CD4-positive, alpha-beta T cell treated with Interferon gamma for 1 hour (primary cell): ENCODE measurements at places on chromosomes 1 and 21.

DNA sequence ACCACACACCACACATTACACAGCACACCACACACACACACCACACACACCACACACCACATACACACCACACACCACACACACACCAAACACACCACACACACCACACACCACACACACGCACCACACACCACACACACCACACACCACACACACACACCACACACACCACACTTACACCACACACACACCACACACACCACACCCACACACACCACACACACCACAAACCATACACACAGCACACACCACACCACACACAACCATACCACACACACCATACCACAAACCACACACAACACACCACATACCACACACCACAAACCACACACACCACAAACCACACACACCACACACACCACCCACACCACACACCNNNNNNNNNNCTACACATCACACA lies 40.9 kb upstream of the SIK1 start:
- no peak for DNase-seq

DNA sequence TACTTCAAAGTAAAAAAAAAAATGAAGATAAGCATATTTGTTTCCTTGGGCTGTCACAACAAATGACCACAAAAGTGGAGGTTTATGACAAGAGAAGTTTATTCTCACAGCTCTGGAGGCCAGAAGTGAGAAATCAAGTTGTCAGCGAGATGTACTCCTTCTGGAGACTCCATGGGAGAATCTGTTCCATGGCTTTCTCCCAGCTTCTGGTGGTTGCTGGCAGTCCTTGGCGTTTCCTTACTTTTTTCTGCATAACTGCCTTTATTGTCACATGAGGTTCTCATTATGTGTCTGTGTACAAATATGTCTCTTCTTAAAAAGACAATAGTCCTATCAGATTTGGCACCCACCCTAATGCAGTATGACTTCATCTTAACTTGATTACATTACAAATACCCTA lies 398.3 kb downstream of the KCNT2 start:
- DNase-seq: no peak

DNA sequence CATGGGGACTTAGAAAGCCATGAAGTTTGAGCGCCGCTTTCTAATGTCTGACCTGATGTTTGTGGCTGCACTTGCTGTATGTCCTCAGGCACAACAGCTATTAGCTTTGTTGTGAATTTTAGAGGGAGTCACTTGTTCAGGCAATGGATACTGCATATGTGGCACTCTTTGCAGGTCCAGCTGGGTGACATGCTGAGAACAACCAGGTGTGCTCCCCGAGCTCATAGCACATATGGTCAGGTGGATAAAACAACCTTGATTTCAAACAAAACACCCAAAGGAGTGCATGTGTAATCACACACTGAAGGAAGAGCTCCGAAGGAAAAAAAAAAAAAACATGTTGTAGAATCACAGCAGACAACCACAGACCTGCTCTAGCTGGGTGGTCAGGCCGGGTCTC lies 178.6 kb downstream of the BACH1 start:
- DNase-seq: no peak

DNA sequence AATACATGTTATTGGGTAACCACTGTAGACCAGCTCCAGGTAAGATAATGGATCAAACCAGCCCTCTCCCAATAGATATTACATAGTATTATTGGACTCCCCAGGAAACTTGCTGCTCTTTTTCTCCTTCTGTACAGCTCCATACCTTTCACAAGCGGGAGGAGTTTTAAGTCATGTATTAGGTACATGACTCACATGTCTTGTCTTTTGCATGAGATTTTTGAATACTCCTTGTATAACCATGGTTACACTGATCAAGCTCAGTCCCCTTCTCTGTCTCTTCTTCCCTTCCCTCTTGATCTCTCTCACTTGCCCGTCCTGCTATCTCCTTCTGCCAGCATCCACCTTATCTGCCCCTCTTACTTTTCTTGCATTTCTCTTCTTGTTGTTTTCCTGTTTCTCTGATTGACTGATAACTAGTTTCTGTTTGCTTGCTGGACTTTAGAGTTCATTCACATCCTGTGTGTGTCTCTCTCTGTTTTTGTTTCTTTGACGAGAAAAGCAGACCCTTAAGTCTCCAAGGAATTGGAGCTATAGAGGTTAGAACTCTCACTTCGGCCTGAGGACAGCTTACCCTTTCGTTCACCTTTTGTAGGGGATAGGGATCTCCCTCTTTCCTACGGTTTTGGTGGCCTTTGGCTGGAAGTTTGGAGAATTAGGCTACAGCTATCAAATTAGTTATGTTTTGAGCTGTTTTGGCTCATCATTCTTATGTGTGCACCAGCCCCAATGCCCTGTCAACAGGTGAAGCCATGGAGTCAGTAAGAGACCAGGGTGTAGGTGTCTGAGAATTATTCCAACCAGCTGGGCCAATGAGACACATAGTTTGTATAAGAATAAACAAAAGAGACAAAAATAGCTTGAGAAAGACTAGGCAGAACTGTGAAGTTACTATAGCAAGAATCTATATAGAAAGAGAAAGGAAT lies 49.0 kb upstream of the ASB17 start:
- DNase-seq: no peak

- DNase-seq: no peak
Measured at GRCh38 chr1:9307303-9307702, 14.6 kb downstream of the SPSB1 start.

DNA sequence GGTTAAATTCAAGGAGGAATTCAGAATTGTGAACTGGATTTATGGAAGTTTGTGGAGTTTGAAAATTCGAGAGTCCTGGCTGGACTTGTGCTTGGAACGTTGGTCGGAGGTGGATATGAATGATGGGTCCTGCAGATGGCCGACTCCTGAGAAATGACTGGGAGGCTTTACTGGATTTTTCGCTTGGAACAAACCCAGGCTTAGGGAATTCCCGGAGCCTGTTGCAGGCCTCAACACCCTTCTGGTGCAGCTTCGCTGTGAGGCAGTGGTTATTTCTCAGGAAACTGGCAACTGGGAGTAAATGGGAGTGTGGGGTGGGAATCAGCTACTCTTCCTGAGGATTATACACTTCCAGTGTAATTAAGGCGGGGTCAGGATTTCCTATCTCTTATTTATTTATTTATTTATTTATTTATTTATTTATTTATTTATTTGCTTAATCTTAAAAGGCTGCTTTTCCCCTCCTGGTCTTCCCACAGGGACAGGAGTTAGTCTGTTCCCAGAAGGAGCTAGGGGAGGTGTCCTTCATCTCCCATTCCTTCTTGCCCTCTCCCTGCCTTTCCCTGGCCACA lies 21.1 kb downstream of the MAPKAPK2 start:
- no peak for DNase-seq

- no peak for DNase-seq
Measured at GRCh38 chr1:224592636-224593582, 23.2 kb upstream of the CNIH3 start.

DNA sequence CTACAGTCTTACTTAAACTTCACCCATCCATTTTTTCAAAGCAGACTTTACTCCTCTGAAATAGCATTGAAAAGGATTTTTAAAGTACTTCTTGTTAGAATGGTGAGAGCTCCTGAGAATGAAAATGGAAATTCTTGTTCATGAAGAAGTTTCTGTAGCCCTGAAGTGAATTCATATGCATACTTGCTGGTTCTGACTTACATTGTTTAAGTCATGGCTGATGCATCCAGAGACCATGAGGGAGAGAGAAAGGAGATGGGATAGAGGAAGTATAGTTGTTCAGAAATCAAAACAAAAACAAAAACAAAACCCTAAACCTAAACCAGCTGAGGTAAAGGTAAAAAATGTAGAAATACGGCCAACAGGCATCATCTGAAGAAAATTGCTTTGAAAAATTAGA lies 27.1 kb upstream of the SAMSN1 start:
- DNase-seq: no peak

- no peak for DNase-seq
Measured at GRCh38 chr1:7658099-7658498, 113.0 kb upstream of the VAMP3 start.

GRCh38 chr1:245054507-245055270 lies 100.1 kb upstream of the KIF26B start:
- no peak for DNase-seq

- peak; percentile 58 for DNase-seq
Measured at GRCh38 chr1:58782178-58783089, 1.4 kb downstream of the JUN start.

GRCh38 chr1:77888081-77888780 lies at the start of gene NEXN:
Gene NEXN, plus strand, starts transcription at chr1:77888624. Its CDS starts 27,483 bp downstream, at chr1:77916107.
- no peak for DNase-seq

DNA sequence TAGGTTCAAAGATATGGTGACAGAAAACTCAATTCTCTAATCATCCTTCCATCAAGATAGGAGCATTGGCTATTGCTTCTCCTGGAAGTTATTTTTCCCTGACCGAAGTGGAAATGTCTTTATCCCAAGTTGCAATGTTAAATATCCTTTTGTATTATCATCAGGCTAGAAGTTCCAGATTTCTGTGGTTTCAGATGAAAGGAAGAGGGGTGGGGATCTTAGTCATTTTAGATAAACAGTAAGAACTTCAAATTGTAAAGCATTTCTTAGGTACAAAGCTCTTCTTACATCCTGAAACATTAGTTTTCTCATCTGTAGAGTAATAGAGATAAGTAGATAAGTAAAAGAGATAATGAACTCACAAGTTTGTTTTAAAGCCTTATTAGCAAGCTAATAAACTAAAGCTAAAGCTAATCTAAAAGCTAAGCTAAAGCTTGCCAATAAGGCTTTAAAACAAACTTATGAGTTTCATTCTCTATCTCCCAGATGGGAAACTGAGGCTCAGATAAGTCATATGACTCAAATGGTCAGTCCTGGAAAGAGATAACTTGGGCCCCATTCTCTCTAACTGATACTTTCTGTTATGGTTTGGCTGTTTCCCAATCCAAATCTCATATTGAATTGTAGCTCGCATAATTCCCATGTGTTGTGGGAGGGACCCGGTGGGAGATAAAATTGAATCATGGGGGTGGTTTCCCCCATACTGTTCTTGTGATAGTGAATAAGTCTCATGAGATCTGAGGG lies 99.2 kb upstream of the KCNK2 start:
- no peak for DNase-seq

- no peak for DNase-seq
Measured at GRCh38 chr1:11930571-11931445, 3.7 kb upstream of the PLOD1 start.

- no peak for DNase-seq
Measured at GRCh38 chr1:18997508-18997907, 41.0 kb upstream of the IFFO2 start.

GRCh38 chr1:212946872-212947271 lies 3.5 kb upstream of the VASH2 start:
- DNase-seq: no peak

DNA sequence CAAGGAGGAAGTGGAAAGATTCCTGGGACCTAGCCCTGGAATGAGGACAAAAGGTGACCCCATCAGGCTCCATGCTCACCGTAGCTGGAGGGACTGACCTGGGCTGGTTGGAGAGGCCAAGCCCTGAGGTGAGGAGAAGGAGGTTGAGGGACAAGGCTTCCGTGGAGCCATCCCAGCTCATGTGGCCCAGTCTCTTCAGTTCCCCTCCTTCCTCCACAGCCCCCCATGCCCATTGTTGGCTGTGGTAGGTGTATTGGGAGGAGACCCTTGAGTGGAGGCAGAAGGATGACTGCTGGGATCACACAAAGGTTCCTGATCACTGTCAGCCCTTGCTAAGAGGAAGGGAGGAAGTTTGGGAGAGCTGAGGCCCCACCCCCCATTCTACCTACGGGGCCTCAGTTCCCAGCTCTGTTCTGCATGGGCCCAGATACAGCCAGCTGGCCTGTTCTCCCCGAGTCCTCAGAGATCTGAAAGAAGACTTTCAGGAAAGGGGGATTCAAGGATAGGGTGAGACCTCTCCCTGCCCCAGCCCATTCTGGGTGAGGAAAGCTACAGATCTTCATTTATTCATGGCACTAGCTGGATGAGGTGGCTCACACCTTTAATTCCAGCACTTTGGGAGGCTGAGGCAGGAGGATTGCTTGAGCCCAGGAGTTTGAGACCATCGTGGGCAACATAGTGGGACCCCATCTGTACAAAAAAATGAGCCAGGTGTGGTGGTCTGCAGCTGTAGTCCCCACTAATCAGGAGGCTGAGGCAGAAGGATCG lies 17.3 kb downstream of the RHBG start:
- DNase-seq: no peak

GRCh38 chr21:44836349-44836665 lies 18.4 kb upstream of the SUMO3 start:
- DNase-seq: no peak

- DNase-seq: no peak
Measured at GRCh38 chr1:112938210-112938609, 17.8 kb downstream of the SLC16A1 start.

DNA sequence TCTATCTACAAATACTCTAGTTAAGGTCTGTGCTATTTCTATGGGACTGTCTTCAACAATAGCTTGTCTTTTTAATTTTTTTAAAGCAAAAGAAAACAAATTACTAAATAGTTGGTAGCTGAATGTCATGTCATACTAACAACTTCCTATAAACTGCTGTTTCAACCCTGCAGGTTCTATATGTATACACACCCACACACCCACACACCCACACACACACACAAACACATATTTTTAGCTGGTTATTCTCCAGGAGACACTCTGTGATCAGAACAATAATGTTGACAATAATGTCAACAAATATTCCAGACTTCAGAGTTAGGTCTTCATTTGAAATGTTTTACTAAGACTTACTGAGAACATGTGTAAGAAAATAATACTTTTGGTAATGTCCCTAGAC lies 66.7 kb downstream of the AK5 start:
- no peak for DNase-seq

GRCh38 chr21:33208534-33208933 lies 21.2 kb upstream of the IFNAR2 start:
- no peak for DNase-seq

DNA sequence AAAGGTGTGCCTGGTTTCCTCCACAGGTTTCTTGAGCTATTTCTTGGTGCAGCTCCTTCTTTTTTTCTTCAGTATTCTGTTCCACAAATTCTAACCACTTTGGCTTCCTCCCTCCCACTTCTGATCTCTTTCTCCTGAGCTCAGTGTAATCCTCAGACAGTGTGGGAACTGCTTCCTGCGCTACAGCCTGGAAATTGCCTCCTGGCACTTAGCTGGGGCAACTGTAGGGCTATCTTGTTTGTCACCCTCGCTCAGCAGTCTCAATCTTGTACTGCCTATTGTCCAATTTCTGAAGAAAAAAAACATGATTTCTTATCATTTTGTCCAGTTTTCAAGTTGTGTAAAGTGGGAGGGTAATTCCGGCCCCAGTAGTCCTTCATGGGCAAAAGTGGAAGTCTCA lies 24.0 kb upstream of the GALNT2 start:
- no peak for DNase-seq

- DNase-seq: no peak
Measured at GRCh38 chr21:42125571-42126544, 54.7 kb downstream of the UMODL1 start.
